ENCODE measurements at places on chromosomes 1 and 21.

- DNase-seq = no peak
These were observed 31.0 kb upstream of the SDHB start for GRCh38 chr1:17084787-17085186.

- DNase-seq = no peak
These were observed 3.6 kb upstream of the INAVA start for GRCh38 chr1:200890818-200891773.

GRCh38 chr1:162326559-162326958 is 50.1 kb downstream of the SPATA46 start:
- no peak for DNase-seq

DNA sequence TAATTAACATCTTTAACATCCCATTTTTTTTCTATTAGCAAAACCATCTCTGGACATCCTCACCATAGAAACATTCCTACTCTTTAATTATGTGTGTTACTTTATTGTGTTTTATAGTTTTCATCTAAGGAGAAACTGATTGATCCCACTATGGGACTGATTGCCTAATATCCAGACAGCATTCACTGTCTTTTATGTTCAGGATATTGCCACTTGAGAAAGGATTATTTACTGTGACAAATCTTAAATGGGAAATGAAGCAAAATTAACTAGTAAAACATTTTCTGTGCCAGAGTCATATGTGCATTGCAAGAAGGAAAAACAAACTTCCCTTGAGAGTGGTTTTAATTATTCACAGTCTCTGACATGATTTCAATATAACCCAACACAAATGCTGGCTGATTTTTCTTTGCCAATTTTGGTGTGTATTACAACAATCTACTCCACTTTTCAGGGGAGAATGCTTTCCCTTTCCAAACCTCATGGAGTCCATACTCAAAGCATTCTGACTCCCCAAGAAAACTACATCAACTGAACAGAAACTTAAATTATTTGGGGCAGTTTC is 15.8 kb upstream of the RGS13 start:
- DNase-seq = no peak

DNA sequence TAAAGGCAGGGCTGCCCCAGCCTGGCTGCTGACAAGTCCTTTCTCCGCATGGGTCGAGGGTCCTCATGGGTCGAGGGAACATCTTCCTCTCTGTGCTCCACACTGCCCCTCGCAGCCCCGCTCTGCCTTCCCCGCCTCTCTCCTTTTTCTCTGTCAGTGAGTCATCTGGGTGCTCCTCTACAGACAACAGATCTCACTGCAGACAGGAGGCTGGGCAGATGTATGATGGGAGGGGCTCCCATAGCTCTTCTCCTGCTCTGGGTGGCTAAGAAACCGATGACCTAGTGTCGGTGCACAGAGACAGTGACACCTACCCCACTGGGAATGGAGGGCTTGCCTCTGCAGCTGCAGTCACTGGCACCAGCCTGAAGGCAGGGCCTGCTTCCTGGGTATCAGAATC is 5.5 kb downstream of the KCNA10 start:
- no peak for DNase-seq
